ENCODE measurements at places on chromosomes 6 and 20.

GRCh38 chr20:55584307-55584706 is 421.0 kb downstream of the CBLN4 start:
- DNase-seq: no peak

DNA sequence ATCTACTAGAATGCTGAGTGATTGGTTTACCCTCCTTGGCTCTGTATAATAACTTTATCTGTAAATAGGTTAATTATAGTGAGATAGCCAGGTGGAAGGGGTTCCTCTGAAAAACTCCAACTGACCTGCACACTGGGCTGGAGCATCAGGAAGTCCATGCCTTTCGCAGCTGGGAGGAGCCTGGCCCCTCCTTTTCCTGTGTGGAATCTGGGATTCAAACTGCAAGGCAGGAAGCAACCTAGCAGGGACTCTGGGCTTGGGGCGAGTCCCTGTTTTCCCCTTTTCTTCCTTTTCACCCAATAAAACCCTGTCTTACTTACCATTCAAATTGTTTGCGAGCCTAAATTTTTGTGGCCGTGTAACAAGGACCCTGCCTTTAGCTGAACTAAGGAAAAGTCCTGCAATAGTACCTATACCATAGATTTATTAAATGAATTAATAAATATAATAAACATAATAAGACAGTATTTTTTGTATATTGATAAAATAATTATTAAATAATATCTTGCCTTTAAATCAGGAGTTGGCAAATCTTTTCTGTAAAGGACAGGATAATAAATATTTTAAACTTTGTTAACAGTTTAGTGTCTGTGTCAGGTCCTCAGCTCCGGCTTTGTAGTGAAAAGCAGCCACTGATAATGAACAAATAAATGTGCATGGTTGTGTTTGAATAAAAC is 406.2 kb upstream of the MMS22L start:
- no peak for DNase-seq

DNA sequence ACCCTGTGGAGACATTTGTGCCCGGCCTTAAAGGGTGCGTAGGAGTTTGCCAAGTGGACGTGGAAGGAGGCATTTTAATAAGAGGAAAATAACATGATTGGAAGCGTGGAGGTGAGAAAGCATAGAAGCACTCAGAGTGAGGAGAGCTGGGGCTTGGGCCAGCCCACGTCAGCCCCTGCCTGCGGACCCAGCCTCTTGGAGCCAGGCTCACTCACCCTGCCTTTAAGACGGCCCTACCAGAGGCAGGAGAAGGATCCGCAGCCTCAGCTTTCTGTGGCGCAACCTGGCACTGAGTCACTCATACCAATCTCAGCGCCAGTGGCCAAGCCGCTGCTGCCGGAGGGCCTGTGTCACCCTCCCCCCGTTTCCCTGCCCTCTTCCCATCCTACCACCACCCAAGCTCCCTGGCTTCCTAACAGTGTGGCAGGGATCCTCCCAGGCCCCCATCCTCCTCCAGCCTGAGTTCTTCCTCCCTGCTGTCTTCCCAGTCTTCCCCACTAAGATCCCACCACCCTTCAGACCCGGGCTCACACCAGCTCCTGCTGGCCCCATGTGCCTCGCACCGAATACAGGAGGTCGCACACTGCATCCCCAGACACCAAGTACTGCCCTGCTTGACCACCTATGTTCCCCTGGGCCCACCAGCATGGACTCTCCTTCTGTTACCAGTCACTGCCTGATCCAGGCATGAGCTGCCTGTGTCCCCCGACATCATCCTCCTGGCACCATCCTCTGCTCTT is 285.2 kb downstream of the UST start:
- no peak for DNase-seq

GRCh38 chr6:82921258-82921657 is 144.4 kb downstream of the UBE3D start:
- no peak for DNase-seq

- no peak for DNase-seq
These were observed 111.0 kb downstream of the GJA10 start for GRCh38 chr6:90005048-90005827.

GRCh38 chr6:41200901-41201763 is at the start of gene TREML2:
Gene TREML2 (minus strand): TSS chr6:41201149. CDS start chr6:41201008, 141 bp downstream.
- no peak for DNase-seq

Data from BE2C (cell line).